Activated T-helper 9 cell treated with anti-CD3 and anti-CD28 coated beads, Interleukin-2, amount 50 U/mL, for 16 hours (primary cell): ENCODE measurements at places on chromosomes 6 and 20.

GRCh38 chr20:18288749-18289267 is 481 bp downstream of the ZNF133 start:
- DNase-seq: no peak

- DNase-seq: no peak
Observed at GRCh38 chr20:17663040-17663399, 19.0 kb downstream of the RRBP1 start.

DNA sequence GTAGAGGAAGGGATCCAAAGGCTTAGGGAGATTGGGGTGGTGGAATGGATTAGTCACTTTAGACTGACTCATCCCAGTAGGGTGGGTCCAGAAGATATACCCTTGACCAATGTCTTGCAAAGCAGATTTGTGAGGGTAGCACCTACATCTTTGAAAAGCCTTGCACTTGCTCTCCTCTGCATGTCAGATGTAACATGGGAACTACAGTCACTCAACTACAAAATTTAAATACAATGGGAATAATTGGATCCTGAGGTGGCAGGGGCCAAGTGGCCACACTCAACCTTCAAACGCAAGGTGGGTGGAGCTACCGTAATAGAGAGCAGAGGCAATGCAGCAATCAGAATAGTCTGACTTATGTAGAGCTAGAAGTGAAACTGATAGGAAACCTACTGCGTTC is 71.2 kb downstream of the ME1 start:
- DNase-seq: no peak

- DNase-seq: no peak
Observed at GRCh38 chr6:63440057-63440456, 120.3 kb upstream of the LGSN start.

DNA sequence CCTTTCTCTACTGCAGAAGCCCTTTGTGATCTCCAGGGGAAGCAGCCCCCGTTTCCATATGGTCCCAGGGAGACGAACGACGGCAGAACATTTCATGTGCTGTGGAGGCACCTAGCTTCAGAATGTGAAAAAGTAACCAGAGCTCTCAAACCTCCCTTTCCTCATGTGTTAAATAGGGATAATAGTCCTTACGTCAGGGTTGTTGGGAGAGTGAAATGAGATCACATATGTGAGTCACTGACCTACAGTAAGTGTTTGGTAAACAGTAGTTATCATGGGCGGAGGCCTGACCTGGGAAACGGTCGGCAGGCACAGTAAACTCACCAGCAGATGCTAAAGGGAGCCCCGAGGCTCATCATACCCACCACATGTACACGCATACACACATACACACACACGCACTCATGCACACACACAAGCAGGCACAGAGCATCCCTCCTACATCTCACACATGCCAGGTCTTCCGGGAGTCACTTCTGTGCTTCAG is 89.7 kb downstream of the LY86 start:
- no peak for DNase-seq

DNA sequence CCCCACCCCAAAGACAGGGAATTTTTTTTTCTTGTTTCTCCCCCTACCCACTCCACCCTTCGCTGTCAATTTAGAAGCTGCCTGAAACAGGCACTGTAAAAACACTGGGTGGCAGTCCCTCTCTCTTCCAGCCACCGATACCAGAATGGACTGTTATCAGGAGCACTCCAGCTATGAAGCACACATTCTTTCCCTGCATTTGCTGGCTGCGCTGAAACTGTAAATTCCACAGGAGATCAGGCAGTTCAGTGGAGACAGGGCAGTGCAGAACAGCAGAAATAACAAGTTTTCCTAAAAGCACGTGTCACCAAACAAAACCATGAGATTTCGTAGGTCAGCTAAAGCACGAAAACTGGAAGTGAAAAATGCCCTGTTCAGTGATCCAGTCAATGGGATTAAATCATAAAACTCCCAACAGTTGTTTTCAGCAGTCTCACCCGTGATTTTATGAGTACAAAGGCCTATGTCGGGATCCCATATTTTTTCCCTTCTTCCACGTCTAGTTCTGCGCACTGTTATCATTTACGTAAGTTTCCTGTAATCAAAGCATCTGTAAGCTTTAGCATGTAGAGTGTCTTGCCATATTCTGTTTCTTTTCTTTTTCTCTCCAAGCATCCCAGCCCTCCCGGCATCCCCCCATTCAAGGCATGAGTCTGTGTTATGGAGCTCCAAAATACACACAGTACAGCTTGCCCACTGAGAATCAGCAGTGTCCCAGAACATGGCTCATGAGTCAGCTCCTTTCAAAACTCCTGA is 359.9 kb upstream of the EPHA7 start:
- DNase-seq: no peak

GRCh38 chr6:167588181-167588919 is 238.4 kb upstream of the AFDN start:
- no peak for DNase-seq

- no peak for DNase-seq
Observed at GRCh38 chr6:56359201-56359899, 112.0 kb upstream of the COL21A1 start.

- DNase-seq: no peak
Observed at GRCh38 chr20:49450281-49450721, 32.2 kb downstream of the KCNB1 start.

DNA sequence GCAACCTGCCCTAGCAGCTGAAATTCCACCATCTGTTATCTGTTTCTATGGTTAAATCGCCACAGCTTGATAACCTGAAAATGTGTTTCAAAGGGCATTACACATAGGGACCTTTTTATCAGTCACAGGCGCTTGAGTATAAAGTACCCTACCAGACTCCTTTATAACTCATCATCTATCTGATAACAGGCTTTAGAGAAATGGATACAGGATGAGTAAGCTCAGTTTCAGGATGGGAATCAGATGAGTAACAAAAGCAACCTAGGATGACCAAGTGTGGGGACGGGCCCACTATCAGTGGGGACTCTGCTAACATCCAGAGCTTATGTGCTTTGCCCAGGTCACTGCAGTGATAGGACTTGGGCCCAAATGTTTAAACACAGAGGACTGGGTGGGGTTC is 75.6 kb downstream of the PRND start:
- DNase-seq: no peak

DNA sequence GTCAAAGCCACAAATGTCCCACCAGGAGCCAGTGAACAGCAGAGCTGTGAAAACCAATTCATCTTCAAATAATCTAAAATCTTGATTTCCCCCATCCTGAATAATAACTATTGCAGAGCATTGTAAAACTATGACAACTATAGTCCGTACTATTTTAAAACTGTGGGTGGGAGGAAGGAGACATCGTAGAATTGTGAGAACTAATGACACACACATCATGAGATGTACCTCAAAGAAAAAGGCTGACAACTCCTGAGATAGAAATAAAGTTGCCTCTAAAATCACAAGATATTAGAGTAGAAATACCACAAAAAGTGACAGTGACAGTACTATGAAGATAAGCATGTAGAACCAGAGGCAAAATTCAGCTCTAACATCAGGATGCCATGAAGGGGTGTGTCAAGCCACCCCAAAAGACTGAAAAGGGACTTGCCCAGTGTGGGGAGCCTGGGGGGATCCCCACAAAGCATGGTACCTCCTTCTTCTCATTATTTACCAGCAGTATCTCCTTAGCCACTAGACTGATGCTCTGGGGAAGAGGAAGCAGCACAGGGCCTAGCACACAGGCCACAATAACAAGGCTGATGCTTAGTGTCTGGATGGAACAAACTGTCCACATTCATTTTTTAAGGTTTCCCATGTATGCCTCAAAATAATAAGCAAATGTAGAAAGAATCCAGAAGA is 13.4 kb downstream of the NAPB start:
- no peak for DNase-seq

GRCh38 chr20:13671512-13671911 is 32.8 kb upstream of the TASP1 start:
- no peak for DNase-seq

DNA sequence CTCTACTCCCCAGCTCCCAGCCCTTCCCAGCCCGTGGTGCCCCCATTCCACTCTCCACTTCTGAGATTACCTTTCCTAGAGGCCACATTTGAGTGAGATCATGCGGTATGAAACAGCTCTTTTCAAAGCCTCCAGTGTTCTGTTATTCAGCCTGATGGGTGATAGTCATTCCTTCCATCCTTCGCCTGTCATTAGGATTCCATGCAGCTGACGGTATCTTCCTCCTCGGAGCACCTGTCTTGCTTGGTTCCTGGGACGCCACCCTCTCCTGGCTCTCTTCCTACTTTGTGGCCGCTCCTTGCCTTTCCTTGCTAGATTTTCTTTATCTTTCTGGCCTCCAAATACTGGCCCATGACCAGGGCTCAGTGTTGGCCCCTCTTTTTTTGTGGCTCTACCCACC is 137.0 kb downstream of the ARID1B start:
- DNase-seq: no peak

DNA sequence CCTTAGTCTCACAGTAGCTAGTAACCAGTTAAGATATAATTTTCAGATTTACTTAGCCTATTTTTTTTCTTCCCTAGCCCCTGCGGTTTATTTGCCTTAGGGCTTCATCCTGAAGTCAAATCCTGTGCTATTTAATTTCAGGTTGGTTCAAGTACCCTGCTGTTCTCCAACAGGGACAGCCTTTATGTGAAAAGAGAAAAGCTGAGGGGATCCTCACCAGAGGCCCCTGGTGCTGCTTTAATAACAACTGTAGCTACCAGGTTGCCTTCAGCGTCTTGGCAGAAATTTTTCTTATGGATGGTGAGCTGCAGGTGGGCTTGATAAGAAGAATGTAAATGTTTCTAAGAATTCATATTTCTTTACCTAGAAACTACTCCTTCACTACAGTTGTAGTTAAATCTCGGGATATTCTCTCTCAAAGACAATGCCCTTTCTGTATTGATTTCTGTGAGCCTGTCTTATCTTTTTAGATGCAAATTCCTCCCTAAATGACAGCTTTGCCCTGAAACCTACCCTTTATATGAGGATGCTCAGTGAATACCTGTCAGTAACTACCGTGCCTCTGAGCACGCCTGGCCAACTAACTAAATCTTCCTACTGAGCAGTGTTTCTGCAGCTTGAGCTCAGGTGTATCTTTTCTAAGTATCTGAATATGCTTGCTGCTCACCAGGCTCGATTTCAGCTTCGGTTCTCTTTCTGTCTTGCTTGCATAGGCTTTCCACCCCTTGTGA is 320.5 kb downstream of the MMUT start:
- DNase-seq: no peak

DNA sequence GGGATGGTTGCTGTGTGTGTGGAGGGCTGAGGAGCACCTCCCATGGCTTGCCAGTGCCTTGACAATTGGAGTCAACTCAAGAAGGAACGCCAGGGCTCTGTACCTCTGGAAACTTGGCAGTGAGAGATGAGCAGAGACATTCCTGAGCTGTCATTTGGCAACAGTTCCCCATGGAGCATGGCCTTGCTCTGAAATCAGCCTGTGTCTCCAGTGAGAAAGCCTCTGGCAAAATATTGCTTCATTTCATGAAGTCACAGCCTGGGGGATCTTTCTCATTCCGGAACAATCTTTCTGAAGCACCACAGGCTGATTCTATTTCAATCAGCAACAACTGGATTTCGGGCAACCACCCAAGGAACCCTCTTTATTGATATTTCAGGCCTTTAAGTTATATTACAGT is 52.2 kb upstream of the FNDC1 start:
- no peak for DNase-seq

DNA sequence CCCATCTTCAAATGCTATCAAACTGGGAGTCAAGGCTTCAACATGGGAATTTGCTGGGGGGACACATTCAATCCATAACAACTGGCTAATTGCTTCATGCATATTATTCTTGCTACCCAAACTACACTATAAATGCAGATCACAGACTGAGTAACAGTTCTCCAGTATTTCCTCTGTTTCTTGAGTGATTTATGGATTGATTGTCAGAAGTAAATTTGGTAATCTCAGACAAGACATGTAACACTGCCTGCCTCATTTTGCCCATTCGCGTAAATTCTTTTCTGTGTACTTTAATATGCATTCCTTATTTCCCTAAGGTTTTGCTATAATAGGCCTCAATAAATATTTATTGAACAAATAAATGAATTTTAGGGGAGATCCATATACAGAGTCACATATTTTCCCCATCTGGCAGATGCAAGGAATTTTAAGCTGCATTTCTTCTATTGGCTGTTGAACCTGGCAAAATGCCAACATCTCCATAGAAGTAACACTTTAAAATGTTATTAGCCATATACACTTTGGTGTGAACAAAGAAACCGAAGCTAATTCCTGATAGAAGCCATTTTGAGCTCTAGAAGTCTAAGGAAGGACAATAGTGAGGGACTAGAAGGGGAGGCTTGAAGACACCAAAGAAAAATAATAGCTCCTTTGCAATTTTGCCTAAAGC is 98.2 kb downstream of the QRSL1 start:
- DNase-seq: no peak
